ENCODE measurements at places on chromosomes 3 and 15.

DNA sequence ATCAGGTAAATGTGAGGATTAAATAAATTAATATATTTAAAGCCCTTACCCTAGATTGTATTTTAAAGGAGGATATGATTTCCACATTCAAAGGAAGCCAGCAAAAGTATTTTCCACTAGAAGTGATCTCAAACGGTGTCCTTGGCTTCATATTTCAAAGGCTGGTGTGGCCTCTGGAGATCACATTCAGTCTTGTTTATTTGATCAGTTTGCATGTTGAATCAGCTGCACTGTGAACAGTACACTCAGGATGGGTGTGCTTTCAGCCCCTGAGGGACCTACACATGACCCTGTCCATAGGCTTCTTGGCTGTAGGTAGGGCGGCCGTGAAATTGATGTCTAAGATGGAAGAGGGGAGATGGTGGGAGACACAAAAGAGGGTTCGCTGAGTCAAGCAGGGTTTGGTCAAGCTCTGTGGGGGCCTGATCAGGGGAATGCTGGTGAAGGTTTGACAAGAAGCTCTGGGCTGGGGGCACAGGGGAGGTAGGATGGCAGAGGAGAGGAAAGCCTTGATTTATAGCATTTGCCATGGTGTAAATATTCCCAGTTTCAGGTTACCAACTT, 21.9 kb downstream of the CYP8B1 start:
- no peak for DNase-seq

DNA sequence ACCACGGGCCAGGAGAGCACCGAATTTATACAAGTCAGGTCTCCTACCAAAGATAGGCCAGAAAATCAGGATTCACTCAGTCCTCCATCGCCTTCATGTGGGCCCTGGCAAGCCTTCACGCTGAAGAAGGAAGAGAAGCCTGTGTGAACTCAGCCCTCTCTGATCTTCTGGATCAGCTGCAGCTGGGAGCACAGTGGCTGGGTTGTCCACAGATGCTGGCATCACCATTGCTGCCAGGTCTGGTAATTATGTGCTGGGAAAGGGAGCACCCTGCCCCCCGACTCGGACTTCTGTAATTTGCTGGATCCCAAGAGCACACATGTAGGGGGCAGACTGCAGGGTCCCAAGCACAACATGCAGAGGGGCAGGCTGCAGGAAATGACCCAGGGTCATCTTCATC, 12.4 kb upstream of the PDE8A start:
- DNase-seq = no peak

DNA sequence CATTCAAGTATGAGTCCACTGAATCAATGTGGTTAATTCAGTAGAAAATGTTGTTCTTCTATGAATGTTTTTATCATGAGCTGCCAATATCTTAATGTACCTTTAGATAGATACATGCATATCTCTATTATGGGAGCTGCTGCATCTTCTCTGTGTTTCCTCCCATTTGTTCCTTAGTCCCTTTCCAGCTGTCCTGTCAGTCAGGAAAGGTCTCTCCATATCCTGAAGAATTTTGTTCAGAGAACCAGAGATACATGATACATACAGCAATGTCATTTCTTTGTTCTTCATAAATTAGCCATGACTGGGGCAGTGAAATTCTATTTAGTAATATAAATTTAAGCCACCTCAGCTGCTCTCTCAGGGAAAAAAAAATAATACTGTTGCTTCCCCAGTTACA, 103.7 kb downstream of the P3H2 start:
- no peak for DNase-seq

DNA sequence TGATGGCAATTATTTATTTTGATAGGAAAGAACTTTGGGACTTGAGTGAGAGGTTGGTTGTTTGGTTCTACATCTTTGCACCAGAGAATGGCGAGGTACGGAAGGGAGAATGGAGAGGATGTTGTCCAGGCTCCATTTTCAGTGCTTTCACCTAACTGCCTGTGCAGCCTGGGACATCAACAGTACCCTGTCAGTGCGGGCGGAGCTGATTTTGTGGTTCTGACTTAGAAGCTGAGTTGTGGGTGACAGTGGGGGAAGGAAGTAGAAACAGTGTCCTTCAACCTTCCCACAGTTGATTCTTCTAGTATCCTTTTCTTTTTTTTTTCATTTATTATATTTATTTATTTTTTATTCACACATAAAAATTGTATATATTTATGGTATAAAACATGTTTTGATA, 95.3 kb downstream of the TIGIT start:
- DNase-seq = no peak

- DNase-seq = no peak
Observed at GRCh38 chr3:55558316-55558715, 71.2 kb upstream of the WNT5A start.

DNA sequence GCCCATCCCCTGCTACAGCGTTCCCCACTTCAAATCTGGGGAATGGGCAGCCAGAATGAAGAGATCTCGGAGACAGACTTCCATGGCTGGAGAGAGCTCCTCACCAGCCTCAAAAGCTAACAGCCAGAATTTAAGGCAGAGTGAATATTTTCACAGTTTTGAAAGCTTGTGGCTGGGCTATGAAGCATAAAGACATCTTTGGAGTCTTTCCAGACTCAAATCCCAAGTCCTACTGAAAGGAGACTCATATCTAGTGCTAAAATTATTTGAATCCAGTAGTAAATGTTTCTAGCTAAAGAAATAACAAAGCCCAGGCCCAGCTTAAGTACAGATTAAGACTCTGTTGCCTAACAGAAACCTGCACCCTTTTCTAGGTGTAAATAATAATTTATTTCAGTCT, 628.4 kb upstream of the ALCAM start:
- no peak for DNase-seq

DNA sequence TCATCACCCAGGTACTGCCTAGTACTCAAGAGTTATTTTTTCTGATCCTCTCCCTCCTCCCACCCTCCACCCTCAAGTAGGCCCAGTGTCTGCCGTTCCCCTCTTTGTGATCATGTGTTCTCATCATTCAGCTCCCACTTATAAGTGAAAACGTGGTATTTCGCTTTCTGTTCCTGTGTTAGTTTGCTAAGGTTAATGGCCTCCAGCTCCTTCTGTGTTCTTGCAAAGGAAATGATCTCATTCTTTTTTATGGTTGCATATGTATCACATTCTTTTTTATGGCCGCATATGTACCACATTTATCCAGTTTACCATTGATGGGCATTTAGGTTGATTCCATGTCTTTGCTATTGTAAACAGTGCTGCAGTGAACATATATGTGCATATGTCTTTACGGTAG, 8.2 kb upstream of the GANC start:
- no peak for DNase-seq

GRCh38 chr15:74208901-74209559, 6.4 kb upstream of the STRA6 start:
- DNase-seq = no peak

DNA sequence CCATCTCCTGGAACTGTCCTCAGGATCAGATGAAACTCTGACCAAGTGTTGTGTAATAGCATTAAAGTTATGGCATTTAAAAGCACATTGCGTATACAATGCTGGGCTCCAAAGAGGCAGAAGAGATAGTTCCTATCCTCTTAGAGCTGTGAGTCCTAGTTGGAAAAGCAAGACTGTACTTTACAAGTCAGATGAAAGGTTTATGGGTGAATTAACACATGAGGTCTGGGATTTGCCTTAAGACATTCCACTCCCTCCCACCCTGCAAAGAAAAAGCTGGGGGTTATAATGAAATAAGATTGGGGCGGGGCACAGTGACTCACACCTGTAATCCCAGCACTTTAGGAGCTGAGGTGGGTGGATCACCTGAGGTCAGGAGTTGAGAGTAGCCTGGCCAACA, 35.6 kb downstream of the SNAPC5 start:
- DNase-seq = no peak

GRCh38 chr3:157240408-157240807, 80.5 kb upstream of the CCNL1 start:
- DNase-seq = no peak

- DNase-seq = no peak
Observed at GRCh38 chr15:80712956-80713355, 17.8 kb downstream of the ABHD17C start.

GRCh38 chr3:139198929-139199328, 144.9 kb upstream of the MRPS22 start:
- no peak for DNase-seq

DNA sequence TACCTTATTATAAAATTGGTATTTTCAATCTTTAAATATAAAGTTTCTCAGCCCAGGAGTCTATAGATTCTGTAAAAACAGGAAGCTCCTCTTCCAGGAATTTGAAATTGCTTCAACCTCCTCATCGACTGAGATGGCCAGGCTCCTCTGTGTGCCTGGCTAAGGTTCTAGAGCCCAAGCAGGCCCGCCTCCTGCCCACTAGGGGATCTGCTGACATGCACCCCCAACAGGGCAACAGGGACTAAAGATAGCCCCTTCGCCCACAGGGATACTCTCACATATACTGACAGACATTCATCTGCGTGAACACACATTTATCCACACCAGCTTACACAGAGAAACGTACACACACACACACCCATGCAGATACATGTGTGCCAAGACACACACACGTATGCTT, 183.1 kb upstream of the TLE3 start:
- no peak for DNase-seq

GRCh38 chr3:27391796-27392195, 22.6 kb upstream of the NEK10 start:
- DNase-seq = no peak

GRCh38 chr3:42110631-42111030, 19.5 kb downstream of the TRAK1 start:
- DNase-seq = no peak

DNA sequence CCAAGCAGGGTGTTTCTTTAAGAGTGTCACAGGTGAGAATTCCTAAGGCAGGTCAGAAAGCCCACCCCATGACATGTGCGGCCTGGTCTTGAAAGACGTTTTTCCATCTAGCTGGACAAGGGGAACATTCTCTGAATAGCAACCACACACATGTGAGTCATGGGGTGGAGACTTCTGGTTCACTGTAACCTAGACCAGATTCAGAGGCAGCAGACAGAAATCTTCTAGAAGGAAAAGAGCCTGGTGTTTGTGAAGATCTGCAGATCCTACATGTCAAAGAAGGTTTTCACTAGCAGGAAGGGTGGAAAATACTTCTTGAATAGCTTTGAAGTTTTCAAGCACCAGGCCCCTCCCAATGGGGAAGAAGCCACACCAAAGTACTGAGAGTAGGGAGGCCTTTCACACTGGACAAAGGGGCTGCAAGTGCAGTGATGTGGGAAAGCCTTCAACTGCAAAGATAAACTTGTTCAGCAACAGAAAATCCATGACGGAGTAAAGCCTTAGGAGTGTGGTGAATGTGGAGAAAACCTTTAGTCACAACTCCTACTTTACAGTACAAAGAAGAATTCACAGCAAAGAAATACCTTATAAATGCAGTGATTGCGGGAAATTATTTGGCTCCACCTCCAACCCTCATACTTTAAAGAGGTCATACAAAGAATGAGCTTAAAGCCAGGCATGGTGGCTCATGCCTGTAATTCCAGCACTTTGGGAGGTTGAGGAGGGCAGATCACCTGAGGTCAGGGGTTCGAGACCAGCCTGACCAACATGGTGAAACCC, 17.6 kb downstream of the ADAM10 start:
- no peak for DNase-seq

- DNase-seq = no peak
Observed at GRCh38 chr3:67017211-67017610, 19.1 kb downstream of the KBTBD8 start.

DNA sequence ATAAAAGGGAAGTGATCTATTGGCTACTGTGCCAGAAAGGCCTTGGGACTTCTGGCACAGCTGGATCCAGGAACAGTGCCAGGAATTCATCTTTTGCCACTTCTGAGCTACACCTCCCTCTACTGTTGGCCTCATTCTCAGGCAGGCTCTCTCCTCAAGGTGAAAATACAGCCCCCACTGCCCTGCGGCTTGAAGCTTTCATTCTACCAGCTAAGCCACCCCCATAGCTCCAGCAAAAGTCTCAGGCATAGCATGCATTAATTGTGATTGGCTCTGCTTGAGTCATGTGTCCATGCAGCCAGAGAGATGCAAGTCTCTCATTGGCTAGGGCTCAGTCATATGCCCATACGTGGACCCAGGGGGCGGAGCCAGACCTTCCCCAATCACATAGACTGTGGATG, 142.4 kb downstream of the TPRA1 start:
- no peak for DNase-seq

- DNase-seq = no peak
Observed at GRCh38 chr3:139541532-139542288, 2.2 kb upstream of the RBP1 start.

GRCh38 chr3:2713923-2714322, 396.3 kb downstream of the IL5RA start:
- DNase-seq = no peak

DNA sequence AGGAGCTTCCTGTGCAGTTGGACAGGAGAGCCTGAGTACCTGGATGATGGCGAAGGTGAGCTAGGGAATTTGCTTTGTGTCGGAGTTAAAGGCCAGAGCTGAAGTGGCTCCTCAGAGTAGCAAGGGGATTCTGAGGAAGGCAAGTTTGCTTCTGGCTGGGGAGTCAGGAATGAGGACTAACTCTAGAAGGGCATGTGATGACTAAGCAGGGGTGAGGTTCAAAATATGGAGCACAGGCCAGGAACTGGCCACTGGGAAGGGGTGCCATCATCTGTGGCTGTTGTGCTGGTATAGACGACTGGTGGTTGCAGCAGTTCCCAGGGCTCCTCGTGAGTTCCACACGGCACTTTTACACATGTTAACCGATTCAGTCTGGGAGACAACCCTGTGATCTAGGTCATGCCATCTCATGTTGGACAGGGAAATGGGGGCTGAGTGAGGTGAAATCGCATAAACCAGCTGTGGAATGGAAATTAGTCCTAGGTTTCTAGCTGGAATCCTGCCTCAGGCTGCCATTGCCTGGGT, 100.8 kb downstream of the EEFSEC start:
- no peak for DNase-seq

DNA sequence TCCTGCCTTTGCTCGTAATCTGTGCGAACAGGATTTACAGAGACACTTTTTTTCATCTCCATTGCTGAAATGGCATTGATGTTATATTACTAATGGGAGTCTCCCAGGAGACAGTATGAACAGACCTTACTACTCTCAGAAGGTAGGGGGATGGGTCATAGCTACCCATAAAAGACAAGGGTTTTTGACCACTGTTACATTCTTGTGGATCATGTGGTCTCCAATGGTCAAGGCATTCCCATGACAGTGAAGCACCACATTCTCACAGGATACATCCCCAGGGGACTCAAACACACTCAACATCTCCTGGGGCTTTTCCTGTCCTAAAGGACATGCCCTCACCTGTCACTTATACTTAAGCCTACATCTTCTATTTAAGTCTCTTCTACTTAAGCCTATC, 40.8 kb downstream of the MKRN3 start:
- no peak for DNase-seq

DNA sequence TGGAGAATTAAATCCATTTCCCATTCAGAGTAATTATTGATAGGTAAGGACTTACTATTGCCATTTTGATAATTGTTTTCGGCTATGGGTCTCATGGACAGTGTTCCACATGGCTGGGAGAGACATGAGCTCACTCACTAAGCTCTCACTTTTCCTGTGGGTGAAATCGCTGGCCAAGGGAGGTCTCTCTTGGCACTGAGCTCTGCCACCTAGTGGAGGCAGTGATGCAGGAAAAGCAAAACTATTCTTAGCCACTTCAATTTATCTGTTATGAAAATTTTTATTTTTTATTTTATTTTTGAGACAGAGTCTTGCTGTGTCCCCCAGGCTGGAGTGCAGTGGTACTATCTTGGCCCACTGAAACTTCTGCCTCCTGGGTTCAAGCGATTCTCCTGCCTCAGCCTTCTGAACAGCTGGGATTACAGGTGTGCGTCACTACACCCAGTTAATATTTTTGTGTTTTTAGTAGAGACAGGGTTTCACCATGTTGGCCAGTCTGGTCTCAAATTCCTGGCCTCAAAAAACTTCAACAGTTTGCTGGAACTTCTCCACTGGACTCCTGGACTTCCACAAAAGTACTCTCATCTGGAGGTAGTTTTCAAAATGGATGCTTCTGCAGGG, 4.7 kb upstream of the RNF13 start:
- DNase-seq = no peak

All from NCI-H187 treated with DMSO at 0.1 percent for 48 hours (cell line).